ENCODE measurements at places on chromosomes 1 and 21.

- DNase-seq, result no peak
Measured at GRCh38 chr1:32496127-32496526, 31.3 kb downstream of the ZBTB8B start.

DNA sequence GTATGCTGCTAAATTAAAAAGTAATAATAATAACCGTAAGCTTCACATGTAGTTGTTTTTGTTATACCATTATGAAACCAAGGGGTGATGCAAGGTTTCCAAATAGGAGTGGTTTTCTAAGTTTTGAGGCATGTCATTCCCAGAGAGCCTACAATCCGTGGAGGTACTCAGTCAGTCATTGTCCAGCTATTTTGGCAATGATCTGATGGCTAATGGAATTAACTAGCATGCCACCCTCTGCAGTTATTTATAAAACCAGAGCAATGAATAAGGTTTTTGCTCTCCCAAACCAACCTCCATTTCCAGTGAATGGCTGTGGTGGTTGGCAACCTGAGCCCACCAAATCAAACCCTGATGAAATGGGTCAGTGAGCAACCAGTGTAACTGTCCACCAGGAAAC, 106.4 kb downstream of the TBX15 start:
- DNase-seq, result no peak

DNA sequence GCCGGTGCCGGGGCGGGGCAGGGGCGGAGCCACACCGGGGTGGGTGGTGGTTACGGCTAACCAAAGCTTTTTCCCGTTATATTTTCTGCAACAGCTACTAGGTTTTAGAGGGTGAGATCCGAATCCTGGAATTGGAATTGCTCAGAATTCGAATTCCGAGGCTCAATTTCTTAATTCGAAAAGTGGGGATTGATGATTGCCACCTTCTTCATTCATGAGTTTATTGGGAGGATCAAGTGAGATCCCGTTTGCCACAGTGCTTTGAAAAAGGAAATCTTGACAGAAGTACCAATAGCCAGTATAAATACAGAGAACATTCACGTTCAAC, 207 bp upstream of the SVBP start:
- no peak for DNase-seq

- no peak for DNase-seq
Measured at GRCh38 chr21:44923480-44924084, 2.9 kb upstream of the ITGB2 start.

DNA sequence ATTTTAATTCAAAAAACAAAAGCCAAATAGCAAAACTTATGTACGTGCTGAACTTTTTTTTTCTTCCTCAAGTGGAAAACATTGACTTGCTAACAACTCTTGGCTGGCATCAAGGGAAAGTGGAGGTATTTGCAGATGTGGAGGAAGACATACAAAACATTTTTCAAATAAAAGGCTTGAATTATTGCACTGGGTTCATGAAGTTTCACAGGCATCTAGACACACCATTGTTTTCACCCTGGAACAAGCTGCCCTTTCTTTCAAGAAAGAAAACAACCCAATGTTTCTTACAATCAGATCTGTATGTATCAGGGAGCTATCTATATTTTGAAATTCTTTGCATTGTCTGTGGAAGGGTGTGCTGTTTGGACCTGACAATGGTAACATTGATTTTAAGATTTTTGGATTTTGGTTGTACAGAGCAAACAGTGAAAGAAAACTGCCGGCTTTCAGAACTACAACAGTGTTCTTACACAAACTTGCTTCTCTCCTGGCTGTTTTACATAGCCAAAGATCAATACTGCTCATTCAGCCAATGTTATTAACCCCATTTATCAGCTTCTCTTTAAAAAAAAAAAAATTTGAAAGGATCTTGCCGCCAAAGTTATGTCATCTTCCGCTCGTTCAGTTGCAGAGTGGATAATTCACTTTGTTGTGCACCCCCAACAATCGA, 187.7 kb upstream of the FOXD3 start:
- DNase-seq, result no peak

- no peak for DNase-seq
Measured at GRCh38 chr21:41786509-41786987, 19.7 kb upstream of the RIPK4 start.

- no peak for DNase-seq
Measured at GRCh38 chr1:81453367-81453703, 347.4 kb upstream of the ADGRL2 start.

DNA sequence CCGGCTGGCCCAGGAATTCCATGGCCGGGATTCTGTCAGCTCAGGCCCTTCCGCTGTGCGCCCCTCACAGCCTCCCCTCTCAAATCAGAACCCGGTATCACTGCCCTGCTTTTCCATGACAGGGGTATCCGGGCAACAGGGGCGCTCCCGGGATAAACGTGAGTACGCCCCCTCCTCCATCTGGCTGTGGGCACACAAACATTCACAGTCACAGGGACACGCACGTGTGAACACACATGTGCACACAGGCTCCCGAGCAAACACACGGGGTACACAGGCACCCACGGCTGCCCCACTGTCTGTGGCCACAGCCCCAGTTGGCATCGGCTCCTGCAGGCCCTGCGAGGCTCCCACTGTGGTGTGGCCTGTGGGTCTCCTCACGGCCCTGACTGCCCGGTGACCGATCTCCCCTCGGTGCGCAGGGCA, 16.7 kb downstream of the COL6A1 start:
- no peak for DNase-seq

DNA sequence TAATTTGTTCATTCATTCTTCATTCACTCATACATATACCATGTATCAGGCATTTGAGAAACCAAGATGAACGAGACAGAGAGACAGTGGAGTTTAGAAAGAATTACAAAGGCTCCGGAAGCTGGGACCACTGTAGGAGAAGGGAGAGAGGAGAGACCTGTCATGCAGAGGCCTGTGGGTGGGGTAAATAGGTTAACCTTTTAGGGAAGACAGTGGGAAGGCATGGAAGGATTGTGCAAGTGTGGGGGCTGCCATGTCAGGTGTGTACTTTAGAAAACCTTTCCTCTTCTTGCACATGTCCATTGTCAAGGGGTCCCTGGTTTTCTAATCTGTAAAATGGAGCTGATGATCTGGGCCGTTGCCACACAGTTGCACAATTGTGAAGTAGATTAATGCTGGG, 44.2 kb upstream of the POU3F1 start:
- no peak for DNase-seq

- no peak for DNase-seq
Measured at GRCh38 chr1:15211424-15211823, 35.6 kb upstream of the FHAD1 start.

DNA sequence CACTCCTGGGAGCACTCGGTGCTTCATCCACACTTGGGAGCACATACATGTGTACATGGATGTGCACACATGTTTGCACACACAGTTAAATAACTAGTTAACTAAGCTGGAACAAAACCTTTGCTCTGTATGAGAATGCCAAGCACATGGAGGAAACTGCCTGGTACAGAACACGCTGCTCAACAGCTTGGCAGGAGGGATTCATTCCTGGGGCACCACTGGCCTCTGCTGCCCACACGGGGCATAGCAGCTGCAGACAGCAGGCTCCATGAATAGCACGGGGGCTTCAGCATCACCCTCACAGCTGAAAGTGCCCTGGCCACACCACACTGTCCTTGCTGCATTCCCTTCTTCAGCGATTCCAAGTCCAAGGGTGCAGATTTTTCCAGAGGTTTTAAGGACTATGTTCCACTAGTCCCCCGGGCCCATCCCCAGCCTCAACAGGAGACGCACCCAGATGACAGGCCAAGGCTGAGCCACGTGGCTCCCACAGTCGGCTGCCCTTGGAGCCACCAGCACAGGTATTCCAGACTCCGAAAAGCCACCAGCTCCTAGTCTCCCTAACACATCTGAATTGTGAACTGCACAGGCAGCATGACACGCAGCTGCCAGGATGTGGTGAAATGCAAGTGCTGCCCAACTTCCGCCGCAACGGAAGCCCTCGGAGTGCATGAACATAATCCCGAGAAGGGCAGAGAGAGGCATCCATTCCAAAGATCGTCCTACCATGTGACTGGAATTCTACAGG, 16.9 kb downstream of the NPHP4 start:
- DNase-seq, result no peak

DNA sequence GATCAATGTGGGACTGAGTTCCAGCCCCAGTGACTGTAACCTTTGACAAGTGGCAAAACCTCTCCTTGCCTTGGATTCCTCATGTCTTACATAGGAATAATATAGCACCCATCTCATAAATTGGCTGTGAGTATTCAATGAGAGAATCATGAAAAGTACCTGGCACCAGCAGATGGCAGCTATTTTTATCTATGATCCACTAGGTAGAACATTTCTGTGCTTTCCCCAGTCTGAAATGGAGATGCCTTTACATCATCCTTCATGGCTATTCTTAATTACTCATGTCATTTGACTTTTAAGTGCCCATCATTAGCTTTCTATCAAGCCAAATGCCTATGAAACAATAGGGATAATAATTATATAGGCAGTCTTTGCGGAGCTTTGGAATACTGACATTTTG, 130.1 kb downstream of the TGFB2 start:
- DNase-seq, result no peak

GRCh38 chr1:151221616-151222015, 23.3 kb downstream of the PIP5K1A start:
- DNase-seq, result no peak

GRCh38 chr1:67771152-67771551, 62.1 kb downstream of the GNG12 start:
- DNase-seq, result no peak

- no peak for DNase-seq
Measured at GRCh38 chr21:33151941-33152731, 77.6 kb upstream of the IFNAR2 start.

- DNase-seq, result peak; percentile 85
Measured at GRCh38 chr1:182143825-182144645, 82.5 kb upstream of the ZNF648 start.

GRCh38 chr1:169163059-169163458, 56.6 kb downstream of the ATP1B1 start:
- DNase-seq, result no peak

DNA sequence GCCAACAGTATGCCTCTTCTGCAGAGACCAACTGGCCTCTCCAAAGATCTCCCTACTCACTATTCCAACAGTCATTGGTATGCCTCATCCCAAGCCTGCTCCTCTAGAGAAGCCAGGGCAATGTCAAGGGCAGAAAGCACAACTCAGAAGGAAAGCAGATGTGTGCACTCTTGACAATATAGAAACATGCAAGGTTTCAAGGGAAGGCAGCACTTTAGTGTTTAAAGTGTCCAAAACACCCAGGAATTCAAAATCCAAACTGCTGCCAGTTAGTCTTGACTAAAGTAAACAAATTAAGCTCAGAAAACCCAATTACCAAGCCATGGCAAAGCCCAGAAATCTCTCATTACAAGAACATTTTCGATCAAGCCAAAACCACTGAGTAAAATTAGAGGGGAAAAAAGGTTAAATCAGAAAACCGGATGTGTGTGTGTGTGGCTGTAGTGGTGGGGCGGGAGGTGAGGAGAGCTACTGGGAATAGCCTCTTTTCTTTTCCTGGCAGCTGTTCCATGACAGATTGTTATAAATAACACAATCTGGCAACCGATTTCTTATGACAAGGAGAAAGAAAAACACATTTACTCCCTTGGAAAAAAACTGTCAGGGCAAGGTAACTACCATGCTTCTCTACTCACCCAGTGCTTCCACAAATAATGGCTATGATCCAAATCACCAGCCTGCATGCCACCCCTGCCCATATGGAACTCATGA, 39.2 kb downstream of the EIF2B3 start:
- DNase-seq, result no peak

DNA sequence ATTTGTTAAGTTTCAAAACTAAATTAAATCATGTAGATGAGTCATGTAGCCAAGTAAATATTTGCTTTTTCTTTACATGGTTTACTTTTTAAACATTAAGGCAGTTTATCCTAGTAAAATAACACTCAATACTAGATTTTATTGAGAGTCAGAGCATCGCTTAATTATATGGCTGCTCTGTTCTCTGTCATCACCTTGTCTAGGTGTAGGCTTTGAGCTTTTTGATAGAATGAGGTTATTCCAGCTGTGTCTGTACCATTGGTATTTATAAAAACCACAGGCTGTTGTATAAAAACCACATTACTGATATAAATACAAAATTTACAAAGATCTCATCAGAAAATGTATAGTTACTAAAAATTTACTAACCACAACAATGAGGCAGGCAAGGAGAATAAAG, 42.5 kb upstream of the GPR52 start:
- DNase-seq, result no peak

DNA sequence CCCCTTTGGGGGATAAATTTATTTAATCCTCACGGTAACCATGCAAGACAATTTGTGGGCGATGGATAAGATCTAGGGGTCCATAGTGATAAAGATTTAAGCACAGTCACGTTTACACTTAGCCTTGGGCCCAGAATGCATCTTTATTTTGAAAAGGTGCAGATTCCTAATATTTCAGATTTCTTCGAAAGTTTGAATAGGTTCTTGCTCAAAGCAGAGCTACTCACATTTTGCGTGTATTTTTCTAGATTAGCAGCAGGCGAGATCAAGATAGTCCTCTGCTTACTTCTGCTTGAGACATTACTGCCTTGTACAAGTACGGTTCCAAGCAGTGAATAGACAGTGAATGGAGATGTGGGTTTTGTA, 647 bp downstream of the TSEN15 start:
- no peak for DNase-seq

DNA sequence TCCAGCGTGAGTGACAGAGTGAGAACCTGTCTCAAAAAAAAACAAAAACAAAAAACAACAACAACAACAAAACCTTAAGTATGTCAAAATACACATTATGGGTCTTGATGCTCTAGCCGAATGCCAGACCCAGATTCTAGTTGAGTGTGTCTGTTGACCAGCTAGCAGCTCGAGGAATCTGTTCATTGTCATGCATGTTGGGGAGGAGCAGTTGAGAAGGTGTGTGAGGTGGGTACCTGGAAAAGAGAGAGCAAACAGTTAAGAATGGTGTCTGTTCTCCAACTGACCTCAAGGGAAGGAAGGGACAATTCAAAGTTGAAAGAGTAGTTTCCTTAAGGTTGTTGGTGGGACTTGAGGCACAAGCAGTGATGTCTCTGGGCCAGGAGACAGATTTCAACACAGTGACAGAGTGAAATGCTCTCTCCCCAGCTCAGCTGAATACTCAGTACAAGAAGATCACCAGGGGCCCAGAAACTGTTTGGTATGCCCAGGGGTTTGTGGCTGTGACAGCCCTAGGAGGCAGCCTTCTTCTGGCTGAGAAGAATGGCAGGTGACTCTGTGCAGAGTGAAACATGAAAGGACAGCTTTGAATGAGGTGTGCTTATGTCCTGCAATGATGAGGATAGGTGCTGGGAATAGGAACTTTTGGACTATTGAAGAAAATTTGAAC, 14.4 kb upstream of the POU2F1 start:
- DNase-seq, result no peak
